NCI-H187 treated with DMSO at 0.1 percent for 48 hours (cell line): ENCODE measurements at places on chromosomes 11 and 22.

GRCh38 chr11:282171-282570 lies 4.0 kb downstream of the NLRP6 start:
- DNase-seq = no peak

GRCh38 chr22:25013607-25014006 lies 61.1 kb downstream of the KIAA1671 start:
- no peak for DNase-seq

- no peak for DNase-seq
Observed at GRCh38 chr22:37501610-37502341, 15.6 kb upstream of the MFNG start.

DNA sequence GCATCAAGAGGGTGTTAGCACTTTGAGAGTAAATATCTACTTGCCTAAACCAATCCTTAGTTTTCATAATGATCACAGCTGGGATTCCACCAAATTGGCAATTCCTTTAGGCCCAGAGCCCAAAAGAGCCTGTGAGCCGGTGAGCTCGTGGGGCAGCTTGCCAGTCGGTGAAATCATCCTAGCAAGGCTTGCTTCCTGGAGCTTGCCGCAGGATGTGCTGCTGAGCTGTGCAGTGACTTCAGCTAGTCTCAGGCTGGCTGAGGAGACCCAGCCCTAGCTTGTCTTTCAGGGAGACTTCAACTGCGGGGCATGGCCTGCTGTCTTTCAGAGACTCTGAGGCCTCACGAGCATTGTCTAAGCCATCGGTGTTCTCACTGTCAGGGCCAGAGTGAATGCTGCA lies 73.6 kb upstream of the SUSD2 start:
- DNase-seq = no peak

DNA sequence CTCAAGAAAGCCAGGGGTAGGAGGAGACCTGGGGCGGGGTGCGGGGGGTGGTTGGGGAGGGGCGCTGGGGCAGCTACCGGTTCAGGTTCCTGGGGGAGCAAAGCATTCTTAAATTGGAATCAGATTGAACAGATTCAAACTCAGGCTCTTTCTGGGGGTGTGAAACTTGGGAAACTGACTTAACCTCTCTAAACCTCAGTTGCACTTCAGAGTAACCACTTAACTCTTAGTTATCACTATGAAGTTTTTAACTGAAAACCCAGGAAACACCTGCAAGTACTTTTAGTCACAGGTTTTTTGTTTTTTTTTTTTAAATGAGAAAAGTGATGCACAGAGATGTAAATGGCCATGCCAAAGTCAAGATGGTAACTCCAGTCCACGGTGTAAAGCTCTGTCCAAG lies 72.0 kb downstream of the RCN1 start:
- no peak for DNase-seq

DNA sequence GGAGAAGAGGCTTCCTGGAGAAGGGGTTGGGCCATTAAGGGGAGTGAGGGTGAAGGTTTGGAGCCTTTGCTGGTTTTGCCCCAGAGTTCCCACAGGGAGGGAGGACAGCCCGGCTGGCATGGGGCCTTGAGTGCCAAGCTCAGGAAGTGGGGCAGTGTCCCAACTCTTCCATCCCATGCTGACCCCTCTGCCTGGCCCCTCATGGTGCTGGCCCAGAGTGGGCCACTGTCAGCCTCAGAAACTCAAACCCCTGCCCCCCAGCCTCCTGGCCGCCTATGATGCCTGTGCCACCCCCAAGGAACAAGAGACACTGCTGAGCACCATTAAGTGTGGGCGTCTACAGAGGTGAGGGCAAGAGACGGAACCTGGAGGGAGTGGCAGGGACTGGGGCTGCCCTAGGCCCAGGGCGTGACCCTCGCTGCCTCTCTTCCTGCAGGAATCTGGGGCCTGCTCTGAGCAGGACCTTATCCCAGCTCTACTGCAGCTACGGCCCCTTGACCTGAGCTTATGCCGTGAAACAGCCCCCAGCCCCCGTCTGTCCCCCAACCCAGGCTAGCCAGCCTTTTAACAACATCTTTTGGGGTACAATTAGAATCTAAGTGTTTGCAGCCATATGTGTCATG lies 5.4 kb downstream of the MUS81 start:
- DNase-seq = no peak

- DNase-seq = no peak
Observed at GRCh38 chr22:45270095-45271020, 14.4 kb upstream of the UPK3A start.

DNA sequence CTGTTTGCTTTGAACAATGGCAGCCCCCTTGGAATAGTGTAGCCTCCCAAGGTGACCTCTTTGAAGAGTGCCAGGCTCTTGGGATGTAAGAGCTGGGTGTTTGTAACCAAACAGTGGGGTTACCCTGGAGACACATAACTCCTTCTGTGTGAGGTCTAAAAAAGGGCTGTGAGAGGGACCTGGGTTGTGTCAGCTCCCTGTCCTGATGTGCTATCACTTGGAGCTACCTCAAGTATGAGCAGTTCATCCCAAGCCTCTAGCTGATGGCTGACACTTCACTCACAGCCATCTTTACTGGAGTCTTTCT lies 40.2 kb downstream of the TSPAN18 start:
- DNase-seq = no peak

DNA sequence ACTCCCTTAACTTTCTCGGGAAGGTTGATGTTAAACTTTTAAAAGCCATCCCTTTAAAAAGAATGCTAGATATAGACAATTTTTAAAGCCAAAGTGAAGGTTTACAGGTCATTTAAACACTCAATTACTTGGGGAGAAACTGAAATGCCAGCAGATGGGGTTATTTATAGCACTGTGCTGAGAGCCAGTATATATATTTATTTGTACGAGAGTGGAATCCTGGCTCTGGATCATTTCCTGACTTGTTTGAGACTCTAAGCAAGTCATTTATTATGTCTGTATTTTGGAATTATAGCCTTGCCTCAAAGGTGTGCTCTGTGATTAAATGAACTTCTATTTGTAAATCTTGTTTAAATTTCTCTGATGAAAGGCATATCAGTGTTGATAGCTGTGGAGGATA lies 6.8 kb upstream of the ZBED5 start:
- no peak for DNase-seq

GRCh38 chr11:28026634-28027290 lies 81.2 kb downstream of the KIF18A start:
- no peak for DNase-seq

GRCh38 chr22:42697542-42698013 lies 23.1 kb downstream of the A4GALT start:
- no peak for DNase-seq

DNA sequence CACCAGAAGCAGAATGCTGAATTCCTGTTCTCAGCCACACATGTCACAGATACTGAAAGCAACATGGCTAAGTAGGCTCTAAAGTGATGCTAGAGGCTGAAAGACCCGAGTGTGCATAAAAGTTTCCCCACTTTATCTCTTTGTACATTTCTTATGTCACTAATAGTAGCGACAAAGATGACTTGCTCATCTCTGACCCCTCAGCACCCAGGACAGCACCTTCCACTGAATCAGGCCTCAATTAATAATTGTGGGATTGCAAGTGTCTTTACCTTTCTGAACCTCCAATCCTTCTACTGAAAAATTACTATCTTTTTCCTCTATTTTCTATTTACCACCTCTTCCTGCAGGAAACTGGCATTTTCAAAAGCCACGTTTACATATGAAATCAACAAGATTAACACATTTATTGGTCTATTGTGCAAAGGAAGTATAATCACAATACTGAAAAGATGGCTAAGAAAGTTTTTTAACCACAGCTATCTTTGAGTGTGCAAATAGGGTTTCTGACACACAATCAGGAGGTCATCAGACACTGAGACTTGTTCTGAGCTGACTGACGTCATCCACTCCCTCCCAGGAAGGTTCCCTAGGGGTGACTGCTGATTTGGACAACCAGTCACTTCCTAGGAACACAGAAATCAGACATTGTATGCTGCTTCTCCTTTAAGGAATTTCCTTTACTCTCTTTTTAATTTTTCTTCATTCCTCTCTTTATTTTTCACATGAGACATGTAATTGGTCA lies 213.9 kb upstream of the ISX start:
- no peak for DNase-seq

DNA sequence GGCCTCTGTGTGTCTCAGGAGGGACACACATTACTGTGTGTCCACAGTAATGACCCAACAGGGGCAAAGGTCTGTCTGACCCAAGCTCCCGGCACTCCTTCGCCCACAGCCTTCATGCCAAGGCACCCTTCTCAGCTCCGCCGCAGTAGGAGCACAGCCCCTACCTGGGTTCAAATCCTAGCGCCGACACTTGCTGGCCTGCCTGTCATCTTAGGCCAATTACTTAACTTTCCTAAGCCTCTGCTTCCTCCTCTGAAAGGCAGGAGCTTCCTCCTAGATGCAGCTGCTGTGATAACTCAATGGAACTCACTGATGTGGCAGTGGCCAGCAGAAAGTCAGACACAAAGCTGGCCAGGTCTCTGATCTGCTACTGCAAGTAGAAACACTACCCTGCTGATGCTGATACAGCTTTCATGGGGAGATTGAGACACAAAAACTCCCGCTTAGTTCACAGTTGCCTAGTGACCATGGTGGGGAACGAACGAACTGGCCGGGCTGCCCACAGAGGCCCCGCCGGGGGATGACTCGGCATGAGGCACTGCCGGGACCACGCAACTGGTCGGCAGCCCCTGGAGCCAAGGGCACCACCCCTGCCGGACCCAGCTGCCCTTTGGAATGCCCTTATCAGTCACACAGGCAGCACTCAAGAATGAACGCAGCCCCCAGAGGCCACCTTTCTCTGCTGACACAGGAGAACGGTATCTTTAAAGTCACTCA lies 8.1 kb downstream of the EHD1 start:
- no peak for DNase-seq

GRCh38 chr22:38412435-38413084 lies 42.4 kb downstream of the KCNJ4 start:
- no peak for DNase-seq

- no peak for DNase-seq
Observed at GRCh38 chr11:95413761-95414160, 182.8 kb upstream of the SESN3 start.

DNA sequence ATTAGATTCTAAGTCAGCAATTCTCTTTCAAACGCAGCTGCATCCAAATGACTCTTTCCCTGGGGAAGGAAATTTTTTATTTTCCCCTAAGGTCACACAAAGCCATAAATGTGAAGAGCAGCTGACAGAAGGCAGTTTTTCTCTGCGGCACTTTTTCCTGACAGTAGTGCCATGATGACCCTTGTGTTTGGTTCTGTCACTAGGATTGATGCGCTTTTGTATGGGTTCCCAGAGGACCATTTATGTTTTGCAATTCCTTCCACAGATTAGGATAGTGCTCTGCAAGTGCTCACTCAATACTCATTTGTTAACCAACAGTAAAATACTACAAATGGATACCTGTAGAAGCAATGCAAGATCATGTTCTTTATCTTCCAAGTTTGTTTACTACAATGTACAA lies 359.6 kb upstream of the CTSC start:
- peak; percentile 78 for DNase-seq

DNA sequence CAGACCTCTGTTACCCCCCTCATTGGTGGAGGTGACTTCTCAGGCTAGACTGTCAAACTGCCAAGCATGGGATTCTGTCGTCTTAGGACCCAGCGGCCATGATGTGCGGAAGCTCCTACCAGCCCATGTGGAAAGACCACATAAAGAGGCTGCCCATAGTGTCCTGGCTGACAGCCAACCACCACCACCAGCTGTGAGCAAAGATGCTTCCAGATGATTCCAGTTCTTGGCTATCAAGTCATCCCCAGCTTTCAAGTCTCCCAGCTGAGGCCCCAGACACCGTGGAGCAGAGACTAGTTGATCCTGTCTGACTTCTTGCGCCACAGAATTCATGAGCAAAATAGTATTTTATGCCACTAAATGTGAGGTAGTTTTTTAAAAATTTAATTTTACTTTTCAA lies 32.9 kb downstream of the SCUBE1 start:
- DNase-seq = no peak

- peak; percentile 86 for DNase-seq
Observed at GRCh38 chr11:43311791-43312607, at the start of gene API5. Gene API5, plus strand, starts transcription at chr11:43311996. Its CDS starts 132 bp downstream, at chr11:43312128.

DNA sequence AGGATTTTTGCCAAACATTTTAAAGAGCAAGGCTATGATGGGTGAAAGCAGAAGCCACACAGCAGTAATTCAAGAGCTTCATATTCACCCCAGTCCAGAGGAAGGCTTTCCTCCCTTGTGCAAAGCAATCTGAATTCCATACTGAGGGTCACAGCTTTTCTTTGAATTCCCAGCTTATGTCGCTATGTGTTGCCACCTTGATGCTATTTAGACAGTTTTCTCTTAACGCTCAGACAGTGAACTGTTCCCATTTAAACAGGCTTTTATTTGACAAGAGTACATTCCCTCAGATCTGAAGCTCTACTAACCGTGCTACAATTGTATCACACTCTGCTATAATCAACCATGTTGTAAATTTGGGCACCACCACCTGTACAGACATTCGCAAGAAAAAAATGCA lies 279.7 kb downstream of the CADM1 start:
- no peak for DNase-seq

DNA sequence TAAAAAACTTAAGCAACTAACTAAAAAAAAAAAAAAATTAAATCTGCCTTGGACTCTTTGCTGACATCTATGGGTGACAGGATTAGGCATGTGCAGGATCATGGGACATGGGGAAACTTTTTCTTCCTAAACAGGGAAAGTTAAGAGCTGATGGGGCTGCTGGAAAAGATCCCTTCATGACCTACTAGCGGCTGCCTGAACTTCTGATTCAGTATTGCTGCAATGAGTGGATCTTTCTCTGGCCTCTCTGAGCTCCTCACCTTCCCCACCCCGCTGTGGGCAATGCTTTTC lies 25.0 kb downstream of the OR5A2 start:
- no peak for DNase-seq

- no peak for DNase-seq
Observed at GRCh38 chr11:103552086-103552485, 442.9 kb downstream of the DYNC2H1 start.

DNA sequence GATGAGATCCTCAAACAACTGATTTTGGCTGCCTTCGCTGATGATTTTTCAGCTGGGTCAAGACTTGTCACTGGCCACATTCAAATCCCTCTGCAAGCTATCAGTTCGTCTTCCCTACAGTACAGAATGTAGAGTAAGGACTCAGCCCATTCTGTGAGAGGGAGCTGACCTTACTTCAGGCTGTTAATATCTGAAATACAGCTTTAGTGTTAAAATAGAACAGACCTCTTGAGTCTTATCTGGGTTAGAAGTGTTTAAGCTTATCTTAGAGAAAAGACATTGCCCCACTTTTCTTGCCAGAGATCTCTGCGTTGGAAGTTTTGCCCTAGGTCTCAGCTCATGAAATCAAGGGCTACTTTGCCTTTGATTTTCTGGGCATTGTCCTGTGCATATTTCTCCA lies 383.4 kb upstream of the LARGE1 start:
- DNase-seq = no peak

GRCh38 chr22:31893460-31893859 lies 50.9 kb upstream of the YWHAH start:
- no peak for DNase-seq

GRCh38 chr11:132032555-132032954 lies 662.1 kb downstream of the NTM start:
- no peak for DNase-seq

DNA sequence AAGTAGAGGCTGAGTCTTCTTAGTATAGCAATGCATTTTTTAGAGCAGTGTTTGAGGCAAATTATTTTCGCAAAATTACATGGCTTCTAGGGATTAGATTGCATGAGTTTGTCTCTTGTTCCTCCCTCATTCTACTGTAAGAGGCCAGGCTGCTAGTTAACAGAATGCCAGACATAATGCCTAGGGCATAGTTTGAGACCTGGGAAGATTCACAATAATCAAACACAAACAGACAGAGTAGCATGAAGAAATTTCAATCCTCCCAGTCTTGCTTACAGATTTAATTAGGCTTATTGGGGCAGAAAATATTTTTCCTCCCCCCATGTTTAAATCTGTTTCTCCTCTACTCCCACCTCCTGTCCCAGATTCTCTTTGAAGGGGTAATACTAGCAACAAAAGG lies 48.3 kb downstream of the ARHGEF12 start:
- DNase-seq = no peak
